ENCODE measurements at places on chromosomes 1 and 21.

GRCh38 chr1:167412072-167412471 is 106.3 kb downstream of the CD247 start:
- no peak for DNase-seq

DNA sequence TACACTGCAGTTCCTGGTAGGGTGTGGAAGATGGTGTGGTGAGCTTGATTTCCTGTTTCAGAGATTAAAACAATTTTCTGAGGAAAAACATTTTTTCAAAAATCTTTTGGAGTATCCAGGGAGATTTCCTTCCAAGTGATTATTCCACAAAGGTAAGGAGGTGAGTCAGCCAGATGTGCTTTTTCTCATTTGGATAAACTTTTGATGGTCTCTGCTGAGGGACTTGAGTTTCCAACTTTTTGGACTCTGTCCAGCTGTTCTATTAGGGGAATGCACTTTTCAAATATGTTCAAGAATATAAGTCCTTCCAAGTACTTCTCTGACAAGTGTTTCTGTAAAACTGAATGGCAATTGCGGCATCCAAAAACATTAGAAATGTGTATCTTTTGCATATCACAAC is 628.8 kb upstream of the ADAMTS5 start:
- no peak for DNase-seq

DNA sequence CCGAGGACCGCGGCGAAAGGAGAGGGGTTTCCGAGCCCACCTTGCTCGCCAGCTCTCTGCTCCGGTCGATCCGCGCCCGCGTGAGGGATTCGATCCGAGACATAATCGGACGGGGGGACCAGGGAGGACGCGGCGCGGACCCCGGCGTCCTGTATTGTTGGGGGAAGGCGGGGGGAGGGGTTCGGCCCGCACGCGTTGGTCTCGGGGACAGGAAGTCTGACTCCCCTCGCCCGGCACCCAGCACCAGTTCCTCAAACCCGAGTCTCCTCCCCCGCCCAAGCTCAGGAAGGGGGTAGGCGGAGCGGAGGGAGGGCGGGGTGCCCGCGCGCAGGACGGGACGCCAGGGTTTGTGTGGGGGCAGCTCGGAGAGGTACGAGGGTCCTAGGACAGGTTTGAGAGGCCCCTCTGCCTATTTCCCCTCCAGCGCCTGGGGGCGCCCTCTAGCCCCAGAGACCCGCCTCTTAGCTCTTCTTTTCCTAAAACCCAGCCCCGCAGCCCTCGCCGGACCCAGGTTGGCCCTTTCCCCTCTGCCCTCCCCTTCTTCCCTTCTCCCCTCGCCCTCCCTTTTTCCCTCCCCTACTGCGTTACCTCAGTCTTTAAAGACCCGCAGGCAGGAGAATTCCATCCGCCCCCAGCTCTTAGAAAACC is at the start of gene ARHGEF2:
TSS of gene ARHGEF2 (minus strand) at position 223 of the 648 bp plus-strand sequence. CDS start at position 103, 120 bp downstream.
- DNase-seq, result peak; percentile 44

DNA sequence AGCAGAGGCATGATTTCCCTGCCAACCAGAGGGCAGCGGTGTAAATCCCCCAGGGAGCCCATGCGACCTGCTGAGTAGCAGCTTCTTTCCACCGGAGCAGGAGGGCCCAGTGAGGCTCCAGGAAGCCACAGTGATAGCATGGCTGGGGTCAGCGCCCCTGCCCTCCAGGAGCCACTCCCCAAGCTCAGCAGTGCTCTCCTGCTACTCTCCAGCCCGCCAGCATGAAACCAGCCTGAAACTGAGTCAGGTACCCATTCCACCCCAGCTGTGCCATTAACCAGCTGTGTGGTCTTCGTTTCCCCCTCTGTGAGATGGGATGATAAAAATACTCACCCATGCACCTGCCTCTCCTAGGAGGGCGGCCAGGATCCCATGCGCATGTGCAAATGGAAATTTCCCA is 123.8 kb upstream of the TMEM51 start:
- DNase-seq, result no peak

- no peak for DNase-seq
Measured at GRCh38 chr1:196951711-196952394, 8.3 kb downstream of the CFHR2 start.

GRCh38 chr1:198830412-198830811 is 191.6 kb downstream of the PTPRC start:
- DNase-seq, result no peak

GRCh38 chr1:184535191-184535970 is 148.6 kb downstream of the C1orf21 start:
- no peak for DNase-seq

DNA sequence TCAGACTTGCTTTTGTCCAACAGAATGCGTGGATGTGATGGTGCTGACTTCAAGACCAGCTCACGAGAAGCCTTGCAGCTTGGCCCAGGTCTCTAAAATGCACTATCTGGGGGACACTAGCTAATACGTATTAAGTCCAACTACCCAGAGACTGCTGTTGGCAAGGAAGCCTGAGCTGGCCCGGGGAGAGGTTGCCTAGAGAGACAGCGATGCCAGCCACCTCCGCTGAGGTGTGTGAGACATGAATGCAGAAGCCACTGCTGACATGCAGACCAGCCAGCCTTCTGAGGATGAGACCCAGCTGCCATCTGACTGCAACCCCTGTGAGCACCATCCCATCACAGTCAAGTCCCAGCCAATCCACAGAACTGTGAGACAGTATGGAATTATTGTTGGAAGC is 32.5 kb downstream of the THAP3 start:
- no peak for DNase-seq

DNA sequence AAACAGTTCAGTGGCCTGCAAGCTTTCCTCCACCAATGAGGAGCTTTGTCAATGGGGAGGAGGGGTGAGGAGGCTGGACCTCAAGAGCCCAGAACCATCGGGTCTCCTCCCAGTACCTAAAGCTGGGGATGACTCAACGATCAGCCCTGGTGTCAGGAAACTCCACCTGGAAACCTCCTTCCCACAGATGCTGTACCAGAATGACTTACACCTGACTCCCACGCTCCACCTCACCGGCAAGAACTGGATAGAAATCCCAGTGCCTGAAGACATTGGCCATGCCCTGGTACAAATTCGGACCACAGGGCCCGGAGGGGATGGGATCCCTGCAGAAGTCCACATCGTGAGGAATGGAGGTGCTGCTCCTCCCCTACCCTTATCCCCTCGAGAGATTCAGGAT is 11.4 kb downstream of the TMEM81 start:
- no peak for DNase-seq

GRCh38 chr1:200150006-200150405 is 122.5 kb downstream of the NR5A2 start:
- DNase-seq, result no peak

GRCh38 chr1:51473331-51474115 is 45.5 kb downstream of the EPS15 start:
- DNase-seq, result no peak

- no peak for DNase-seq
Measured at GRCh38 chr1:43272161-43272560, 2.4 kb downstream of the TMEM125 start.

DNA sequence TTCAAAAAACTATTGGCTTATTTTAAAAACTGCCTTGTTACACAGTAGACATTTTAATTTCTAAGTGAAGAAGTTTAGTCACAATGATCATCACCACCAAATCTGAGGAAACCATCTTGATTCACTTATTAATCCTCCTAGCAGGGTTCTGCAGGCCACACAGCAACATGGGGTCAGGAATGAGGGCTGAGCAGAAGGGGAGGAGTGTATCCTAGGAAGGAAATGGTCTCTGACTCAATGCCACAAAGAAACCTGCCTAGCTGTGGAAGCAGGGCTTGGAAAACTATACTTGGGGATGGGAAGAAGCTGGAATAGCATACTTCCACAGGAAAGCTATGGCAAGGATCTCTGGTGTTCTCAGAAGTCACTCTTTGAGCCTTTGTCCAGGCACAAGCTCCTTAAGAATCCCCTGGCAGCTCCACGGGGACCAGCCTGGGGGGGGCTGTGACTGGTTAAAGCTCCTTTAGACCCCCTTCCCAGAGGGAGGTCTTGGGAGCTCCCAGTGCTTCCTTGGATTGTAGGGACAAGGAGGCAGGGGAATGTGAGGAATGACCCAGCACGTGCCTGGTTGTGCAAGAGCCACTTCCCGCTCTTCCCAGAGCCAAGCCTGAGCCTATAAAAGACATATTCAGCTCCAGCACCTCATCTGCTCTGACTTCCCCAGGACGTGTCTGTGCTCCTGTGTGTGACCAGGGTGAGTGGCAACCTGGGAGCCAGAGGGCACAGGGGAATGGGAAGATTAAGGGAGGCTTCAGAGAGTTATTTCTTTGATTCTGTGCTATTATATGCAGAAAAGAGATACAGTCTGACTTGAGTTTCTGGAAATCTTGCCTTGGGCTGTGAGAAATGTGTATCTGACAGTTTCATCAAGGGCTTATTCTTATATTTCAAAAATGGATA is at the start of gene LCE2A:
TSS of gene LCE2A (plus strand) at position 645 of the 900 bp plus-strand sequence. CDS start 557 bp downstream, outside the sequence.
- DNase-seq, result no peak

- DNase-seq, result no peak
Measured at GRCh38 chr21:21019681-21020080, 21.5 kb downstream of the NCAM2 start.

DNA sequence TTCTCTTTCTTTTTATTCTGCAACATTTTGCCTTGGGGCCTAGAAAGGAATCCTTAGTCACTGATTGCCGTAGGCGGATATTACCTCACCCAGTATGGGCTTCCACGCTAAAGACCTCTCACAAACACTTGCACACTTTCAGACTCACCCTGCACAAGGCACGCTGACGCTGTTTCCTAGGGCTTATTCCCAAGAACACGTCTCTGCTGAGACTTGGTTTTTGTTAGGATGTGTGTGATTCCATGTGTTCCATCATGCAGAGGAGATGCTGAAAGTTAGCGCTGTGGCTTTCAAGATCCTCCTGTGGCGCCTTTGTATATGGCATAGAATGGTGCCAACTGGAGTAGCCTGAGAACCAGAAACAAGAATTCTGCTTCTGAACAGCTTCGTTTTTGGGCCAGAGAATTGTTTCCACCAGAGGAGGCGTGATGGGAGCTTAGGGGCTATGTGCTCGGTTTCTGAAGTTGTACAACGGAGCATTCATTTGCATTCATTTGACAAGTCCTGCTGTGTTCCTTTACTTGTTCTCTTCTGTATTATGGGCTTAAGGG is 297.0 kb downstream of the DISC1 start:
- no peak for DNase-seq

- no peak for DNase-seq
Measured at GRCh38 chr21:38241029-38241740, 15.6 kb upstream of the KCNJ15 start.

DNA sequence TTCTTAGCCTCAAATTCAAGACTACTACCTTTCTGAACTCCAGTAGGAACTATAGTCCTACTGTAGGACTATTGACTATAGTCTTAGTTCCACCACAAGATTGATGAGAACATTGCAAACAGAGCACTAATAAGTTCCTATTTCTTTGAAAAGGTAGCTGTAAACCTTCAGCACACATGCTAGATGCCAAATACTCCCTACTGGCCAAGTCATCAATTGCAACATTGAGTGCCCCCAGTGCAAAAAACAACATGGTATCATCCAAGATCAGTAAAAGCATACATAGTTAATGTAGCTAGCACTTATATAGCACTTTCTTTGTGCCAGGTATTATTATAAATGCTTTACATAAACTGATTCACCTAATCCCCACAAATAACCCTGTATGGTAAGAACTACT is 99.8 kb downstream of the MRPL39 start:
- no peak for DNase-seq

DNA sequence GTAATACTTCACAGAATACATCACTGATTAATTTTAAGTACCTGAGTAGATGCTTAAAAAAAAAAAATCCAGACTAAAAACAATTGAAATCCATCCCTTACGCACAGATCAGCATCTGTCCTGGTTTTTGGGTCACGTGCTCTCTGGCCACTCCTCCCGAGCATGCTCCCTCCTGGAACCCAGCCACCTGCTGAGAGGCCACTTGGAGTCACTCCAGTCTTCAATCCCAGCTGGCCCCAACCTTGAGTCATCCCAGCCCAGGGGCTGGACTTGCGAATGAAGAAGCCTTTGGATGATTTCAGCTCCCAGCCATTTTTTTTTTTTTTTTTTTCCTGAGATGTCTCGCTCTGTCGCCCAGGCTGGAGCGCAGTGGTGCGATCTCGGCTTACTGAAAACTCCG is 8.9 kb downstream of the MAP1LC3C start:
- no peak for DNase-seq

GRCh38 chr1:109802136-109802900 is 38.6 kb upstream of the EPS8L3 start:
- DNase-seq, result peak; percentile 12

DNA sequence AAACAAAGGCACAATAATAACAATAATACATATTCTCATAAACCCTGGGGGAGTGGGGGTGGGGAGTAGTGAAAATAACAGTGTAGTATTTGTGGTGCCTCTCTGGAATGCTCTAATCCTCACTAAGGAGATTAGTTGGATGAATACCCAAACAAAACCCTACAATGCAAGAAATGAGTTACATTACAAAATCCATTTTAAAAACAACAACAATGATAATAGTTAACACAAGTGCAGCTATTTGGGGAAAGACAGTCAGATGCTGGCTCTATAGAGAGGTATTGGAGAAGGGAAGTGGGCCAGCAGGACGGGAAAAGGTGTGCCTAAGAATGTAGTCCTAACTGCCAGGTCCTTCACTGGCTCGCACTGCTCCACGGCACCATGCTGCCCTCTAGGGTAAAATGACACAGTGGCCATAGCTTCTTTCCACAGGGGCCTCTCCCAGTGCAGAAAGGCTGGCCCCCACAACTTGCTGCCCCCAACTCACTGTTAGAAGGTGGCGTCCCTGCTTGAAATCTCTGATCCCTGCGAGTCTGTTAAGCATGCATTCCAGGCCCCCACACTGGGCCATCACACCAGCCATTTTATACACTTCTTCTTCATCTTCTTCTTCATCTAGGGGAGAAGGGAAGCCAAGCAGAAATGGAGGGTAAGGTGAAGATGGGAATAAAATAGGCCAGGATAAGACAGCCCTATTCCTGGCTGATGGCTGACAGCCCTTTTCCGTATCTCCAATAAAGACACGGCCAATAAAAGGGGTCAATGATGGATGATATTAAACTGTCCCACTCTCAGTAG is 113.8 kb downstream of the UBR4 start:
- no peak for DNase-seq

GRCh38 chr1:193729429-193729828 is 543.0 kb upstream of the B3GALT2 start:
- DNase-seq, result no peak

- DNase-seq, result no peak
Measured at GRCh38 chr1:181386340-181386739, 97.0 kb upstream of the CACNA1E start.

GRCh38 chr21:38980416-38981313 is 174.9 kb downstream of the ETS2 start:
- no peak for DNase-seq

DNA sequence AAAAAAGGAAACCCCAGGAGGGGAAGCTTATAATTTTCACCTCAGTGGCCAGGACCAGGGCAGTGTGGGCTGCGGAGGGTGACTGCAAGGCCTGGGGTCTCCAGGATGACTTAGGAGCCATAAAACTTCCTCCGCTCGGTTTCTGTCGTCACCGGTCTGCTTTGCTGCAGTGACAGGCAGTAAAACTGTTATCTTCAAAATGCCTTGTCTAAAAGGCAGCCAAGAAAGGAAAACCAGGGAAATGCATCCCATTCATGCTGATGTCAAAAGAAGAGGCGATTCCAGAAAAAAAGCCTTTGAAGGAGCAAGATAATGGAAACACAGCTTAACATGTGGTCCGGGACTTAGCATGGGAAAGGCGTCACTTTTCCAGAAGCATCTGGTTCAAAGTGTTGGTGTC is 42.0 kb downstream of the COL6A1 start:
- DNase-seq, result no peak

Measured in activated CD4-positive, CD25-positive, alpha-beta regulatory T cell treated with anti-CD3 and anti-CD28 coated beads, Interleukin-2, amount 50 U/mL, for 16 hours (primary cell).